Retina (tissue), 1 donor: ENCODE measurements at places on chromosomes 5 and 9.

DNA sequence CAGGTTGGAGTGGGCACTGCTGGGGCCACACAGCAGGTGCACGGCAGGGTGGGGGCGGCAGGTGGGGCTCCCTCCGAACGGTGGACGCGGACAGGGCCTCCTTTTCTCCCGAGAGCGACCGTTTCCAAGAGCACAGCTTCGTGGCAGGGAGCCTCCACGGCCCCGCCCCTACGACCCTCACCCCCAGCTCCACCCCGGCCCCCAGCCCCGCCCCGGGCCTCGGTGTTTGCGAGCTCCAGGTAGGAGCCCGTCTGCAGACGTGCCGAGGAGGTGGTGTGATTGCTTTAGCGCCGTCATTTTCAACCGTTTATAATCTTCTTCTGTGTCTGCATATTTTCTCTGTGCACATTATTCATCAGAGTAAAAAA, 8.8 kb downstream of the GRIN1 start:
- no peak for DNase-seq

DNA sequence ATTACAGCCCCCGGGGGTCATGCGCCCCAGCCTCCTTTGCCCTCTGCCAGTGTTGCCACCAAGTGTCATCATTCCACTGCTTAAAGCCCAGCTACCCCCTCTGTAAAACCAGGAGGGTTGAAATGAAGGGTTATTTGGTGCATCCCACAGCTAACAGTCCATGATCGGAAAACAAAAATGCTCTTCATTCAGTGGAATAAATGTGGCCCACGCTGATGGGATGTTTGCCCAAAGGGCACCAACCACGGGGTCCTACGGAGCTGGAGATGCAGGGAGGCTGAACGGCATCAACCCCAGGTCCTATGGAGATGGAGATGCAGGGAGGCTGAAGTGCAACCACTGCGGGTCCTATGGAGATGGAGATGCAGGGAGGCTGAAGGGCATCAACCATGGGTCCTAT, 218.5 kb upstream of the IRX1 start:
- DNase-seq, result no peak

DNA sequence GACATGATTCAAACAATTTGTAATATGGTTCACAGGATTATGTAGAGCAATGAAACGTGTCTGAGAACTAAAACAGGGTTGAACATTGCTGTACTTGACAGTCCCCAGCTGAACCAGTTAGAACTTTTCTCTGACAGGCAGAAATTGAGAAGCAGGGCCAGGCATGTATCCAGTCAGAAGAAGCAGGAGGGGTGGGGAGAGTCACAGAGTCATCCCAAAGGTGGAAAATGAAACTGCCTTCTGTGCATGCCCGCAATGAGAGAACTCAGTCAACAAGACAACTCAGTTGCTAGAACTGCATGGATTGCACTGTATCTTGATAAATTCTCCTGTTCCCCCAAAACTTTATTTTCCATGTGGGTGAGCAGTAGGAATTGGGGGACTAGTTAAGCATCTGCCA, 72.9 kb upstream of the PRLR start:
- DNase-seq, result no peak

DNA sequence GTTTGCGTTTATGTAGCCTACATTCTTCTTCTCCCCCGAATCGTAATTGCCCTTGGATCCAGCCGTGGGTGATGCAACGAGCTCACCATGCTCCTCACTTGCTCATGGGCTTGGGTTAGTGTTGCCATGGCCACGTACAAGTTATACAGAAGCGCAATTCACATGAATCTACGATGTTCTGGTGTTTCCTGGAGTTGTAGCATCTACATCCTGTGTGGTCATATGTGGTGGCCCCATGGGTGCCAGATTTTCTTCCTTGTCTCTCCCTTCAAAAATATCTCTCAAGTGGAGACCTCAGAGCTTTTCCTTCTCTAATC, 115.3 kb downstream of the TLE4 start:
- no peak for DNase-seq

- no peak for DNase-seq
Observed at GRCh38 chr5:3218916-3219650, 376.5 kb upstream of the IRX1 start.

- no peak for DNase-seq
Observed at GRCh38 chr5:89844548-89844947, 565.0 kb downstream of the CETN3 start.

GRCh38 chr5:18299166-18299565, 664.9 kb downstream of the TAF11L14 start:
- no peak for DNase-seq

GRCh38 chr9:83267741-83268140, 204.8 kb upstream of the RASEF start:
- no peak for DNase-seq

DNA sequence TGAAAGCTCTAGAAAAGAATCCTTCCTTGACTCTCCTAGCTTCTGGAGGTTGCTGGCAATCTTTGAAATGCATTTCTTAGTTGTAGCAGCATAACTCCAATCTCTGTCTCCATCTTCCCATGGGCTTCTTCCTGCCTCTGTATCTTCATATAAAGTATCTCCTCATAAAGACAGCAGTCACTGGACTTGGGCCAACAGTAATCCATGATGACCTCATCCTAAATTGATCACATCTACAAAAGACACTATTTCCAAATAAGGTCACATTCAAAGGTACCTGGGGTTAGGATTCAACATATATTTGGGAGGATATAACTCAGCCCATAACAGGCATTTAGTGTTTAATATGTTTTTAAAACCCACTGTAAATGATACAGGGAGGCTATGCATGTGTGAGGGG, 123.3 kb downstream of the MLLT3 start:
- DNase-seq, result no peak

DNA sequence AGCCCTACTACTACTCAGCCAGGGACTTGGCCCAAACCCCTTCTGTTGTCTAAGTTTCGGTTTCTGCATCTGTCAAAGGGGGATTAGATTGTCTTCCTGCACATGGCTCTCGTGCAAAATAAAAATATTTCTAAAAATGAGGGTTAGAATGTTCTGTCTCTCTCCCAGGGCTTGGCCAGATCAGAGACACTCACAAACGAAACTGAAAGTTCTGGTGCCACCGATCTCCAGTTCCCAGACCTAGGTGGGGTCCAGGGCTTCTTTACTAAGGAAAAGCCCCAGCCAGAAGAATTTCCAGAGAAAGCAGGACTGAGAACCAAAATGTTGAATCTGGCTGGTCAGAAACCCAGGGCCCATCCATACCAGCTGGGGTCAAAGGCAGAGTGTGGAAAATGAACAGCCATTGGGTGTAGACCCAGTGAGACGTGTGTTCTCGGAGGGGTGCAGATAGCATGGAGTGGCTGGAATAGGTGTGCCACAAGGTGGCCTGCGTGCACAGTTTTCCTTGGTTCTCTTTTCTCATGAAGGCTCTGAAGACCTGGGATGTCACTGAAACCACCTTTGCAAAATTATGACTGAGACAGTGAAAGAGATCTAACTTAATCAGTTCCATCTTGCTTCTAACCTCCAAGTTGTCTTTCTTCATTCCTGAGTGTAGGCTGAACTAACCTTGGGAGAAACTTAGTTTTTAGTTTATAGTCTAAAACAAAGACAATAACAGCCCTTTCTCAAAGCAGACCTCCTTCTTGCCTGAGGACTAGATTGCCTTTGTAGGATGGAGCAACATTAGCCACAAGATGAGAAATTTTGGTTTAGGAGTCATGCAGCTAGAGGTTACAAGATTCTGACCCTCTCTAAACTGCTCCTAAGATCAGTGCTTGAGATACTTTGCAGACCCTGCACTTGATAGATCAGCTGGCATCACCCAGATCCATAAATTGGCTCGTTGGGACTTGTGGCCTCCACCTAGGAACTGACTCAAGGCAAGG, 2.3 kb upstream of the SLC23A1 start:
- no peak for DNase-seq

GRCh38 chr9:76369583-76369982, 24.6 kb downstream of the RFK start:
- peak; percentile 19 for DNase-seq

GRCh38 chr5:63135291-63135690, 556.7 kb downstream of the LRRC70 start:
- DNase-seq, result no peak

- DNase-seq, result no peak
Observed at GRCh38 chr5:157390551-157391297, 69.3 kb upstream of the NIPAL4 start.

GRCh38 chr9:136578626-136578914, 32.7 kb upstream of the NOTCH1 start:
- peak; percentile 52 for DNase-seq

DNA sequence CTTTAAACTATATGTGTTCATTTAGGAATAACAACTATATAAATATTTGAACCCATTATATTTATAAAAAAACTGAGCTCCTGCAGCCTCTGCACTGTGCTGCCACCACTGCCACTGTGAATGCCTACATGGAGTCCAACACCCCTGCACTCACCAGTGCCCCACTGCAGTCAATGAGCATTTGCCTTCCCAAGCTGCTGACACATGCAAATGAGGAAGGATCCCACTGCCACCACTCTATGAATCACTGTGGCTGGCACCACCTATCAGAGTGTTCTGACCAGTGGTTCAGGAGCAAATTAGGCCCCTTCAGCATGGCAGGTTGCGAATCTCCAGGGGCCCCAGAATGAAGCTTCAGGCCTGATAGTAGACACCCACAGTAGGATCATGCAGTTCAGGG, 9.1 kb downstream of the IFNA5 start:
- no peak for DNase-seq

GRCh38 chr9:108933231-108933717, 650 bp downstream of the ELP1 start:
- no peak for DNase-seq

DNA sequence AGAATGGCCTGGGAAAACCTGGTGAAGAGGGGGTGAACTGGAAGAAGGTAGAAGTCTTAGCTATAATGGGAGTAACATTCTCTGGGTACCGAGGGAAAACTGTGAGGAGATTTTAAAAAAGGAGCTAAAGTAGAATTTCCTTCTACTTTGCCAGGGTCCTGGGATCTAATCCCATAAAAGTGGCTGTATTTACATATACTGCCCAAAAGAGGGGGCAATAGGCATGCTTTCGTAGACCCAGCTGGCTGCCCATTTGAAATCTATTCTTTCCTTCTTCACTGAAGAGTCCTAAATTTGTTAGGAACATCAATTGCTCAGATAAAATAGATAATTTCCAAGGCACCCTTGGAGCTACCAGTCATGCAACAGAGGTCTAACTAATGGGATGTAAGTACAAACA, 159.2 kb downstream of the CDC42SE2 start:
- DNase-seq, result no peak

GRCh38 chr5:99879791-99880511, 655.2 kb upstream of the FAM174A start:
- peak; percentile 16 for DNase-seq

GRCh38 chr5:6458833-6459232, 10.2 kb downstream of the UBE2QL1 start:
- no peak for DNase-seq

- DNase-seq, result peak; percentile 71
Observed at GRCh38 chr5:129460672-129460935, 506 bp downstream of the ADAMTS19 start.

GRCh38 chr9:125260561-125260960, 1.1 kb upstream of the GAPVD1 start:
- peak; percentile 3 for DNase-seq

GRCh38 chr5:113089653-113090335, 113.2 kb downstream of the DCP2 start:
- no peak for DNase-seq

- no peak for DNase-seq
Observed at GRCh38 chr5:103360475-103360874, 101.9 kb downstream of the MACIR start.

GRCh38 chr5:4191703-4192102, 596.1 kb downstream of the IRX1 start:
- no peak for DNase-seq

DNA sequence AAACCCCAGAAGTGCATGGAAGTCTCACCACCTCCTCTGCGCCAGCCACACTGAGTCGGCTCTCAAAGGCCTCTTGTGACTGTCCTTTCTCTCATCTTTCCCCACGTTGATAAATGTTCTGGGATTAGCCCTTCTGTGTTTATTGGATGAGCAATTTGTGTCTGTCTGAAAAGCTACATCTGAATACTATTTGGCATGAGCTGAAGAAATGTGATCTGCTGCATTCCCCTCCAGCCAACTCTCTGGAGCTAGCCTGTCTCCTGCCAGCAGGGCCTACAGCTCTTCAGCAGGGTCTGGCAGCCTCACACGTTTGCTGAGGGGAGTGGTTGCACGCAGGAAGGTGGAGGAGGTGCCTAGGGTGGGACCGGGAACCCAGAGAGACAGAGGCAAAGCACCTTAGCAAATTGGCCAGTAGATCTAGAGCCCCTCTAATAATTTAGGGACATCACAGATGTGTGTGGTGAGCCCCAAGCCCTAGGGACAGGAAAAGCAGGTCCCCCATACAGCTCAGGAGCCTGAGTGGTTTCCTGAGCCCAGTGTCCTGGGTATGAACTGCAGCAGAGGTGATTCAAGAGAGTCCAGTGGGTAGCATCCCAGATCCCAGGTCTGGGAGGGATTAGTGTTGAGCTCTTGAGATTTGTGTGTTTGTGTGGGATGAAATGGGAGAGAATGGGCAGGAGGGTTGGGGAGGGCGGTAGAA, 20.5 kb upstream of the B4GALT1 start:
- no peak for DNase-seq

DNA sequence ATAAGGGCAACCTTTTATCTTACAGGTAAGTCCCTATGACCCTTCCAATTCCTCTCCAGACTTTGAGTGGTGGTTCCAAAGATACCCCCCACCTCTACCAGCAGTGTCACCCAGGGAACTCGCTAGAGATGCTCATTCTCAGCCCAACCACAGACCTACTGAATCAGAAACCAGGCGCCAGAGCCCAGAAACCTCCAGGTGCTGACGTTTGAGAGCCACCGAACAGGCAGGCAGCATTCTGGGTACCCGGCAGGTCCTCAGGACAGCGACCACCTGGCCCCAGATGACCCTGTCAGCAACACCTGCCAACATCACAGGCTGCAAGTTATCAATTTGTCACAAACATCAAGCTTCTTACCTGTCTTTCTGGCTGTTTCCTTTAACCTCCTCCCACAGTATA, 19.5 kb downstream of the RAPGEF1 start:
- no peak for DNase-seq

DNA sequence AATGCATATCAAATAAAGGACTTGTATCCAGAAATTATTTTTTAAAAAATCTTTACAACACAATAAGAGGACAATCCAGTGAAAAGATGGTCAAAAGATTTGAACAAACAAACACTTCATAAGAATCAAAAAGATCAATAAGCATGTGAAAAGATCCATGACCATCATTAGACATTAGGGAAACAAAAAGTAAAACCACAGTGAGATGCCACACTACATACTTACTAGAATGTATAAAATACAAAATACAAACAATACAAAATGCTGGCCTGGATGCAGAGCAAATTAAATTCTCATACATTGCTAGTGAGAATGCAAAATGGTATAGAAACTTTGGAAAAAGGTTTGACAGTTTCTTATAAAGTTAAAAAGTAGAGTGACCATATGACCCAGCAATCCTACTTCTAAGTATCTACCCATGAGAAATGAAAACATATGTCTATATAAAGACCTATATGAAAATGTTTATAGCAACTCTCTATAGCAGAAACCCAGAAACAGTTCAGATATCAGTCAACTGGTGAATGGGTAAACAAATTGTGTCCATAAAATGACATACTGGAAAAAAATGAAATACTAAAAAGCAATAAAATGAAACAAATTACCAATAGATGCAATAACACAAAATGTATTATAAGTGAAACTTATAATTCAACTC, 426.1 kb downstream of the RAB3C start:
- no peak for DNase-seq

- DNase-seq, result no peak
Observed at GRCh38 chr9:91500509-91501014, 76.9 kb upstream of the NFIL3 start.
